NCI-H1048 (cell line): ENCODE measurements at places on chromosomes 3 and 15.
A peak's percentile ranks its signal among the peaks of the same experiment; 100 is the strongest.

- no peak for DNase-seq
Measured at GRCh38 chr3:150202711-150203110, 205.4 kb upstream of the TSC22D2 start.

- DNase-seq, result no peak
Measured at GRCh38 chr15:64931381-64931780, 19.7 kb downstream of the ANKDD1A start.

DNA sequence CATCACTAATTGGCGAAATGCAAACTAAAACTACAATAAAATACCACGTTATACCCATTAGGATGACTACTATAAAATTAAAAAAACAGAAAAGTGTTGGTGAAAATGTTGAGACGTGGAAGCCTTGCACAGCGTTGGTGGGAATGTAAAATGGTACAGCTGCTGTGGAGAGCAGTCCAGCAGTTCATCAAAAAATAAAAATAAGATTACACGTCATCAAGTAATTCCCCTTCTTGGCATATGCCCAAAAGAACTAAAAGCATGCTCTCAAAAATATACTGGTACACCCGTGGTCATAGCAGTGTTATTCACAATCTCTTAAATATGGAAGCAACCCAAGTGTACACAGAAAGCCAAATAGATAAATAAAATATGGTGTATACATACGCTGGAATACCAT lies 71.8 kb upstream of the NDN start:
- no peak for DNase-seq

DNA sequence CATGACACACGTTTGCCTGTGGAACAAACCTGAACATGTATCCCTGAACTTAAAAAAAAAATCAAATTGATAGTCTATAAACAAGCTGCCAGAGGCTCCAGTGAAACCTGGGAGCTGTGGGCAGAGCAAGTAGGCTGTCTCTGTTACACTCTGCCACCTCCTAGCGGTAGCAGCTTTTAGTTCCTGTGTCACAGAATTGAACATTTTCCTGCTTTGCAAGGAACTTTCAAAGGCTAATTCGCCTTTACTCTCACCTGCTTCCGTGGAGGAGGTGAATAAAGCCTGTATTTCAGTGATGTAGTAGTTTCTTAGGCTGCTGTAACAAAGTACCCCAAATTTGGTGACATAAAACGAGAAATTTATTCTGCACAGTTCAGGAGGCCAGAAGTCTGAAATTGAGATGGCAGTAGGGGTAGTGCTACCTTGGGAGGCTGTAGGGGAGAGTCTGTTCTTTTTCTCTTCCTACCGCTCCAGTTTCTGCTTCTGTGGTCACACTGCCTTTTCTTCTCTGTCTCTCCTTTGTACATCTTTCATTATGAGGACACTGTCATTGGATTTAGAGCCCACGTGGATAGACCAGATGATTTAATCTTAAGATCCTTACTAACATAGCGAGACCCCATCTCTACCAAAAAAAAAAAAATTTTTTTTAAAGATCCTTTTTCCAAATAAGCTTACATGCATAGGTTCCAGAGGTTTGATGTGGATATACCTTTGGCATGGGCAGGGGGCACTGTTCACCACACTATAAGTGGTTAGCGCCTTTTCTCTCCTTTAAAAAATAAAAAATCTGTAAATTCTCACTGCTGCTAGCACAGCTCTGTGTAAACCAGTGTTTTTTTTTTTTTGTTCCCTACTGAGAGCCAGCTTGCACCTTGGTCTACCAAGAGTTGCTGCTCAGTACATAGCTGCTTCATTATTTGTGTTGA lies 25.3 kb downstream of the FBXO22 start:
- DNase-seq, result peak; percentile 14

- no peak for DNase-seq
Measured at GRCh38 chr15:41599061-41599460, 40.0 kb downstream of the TYRO3 start.

DNA sequence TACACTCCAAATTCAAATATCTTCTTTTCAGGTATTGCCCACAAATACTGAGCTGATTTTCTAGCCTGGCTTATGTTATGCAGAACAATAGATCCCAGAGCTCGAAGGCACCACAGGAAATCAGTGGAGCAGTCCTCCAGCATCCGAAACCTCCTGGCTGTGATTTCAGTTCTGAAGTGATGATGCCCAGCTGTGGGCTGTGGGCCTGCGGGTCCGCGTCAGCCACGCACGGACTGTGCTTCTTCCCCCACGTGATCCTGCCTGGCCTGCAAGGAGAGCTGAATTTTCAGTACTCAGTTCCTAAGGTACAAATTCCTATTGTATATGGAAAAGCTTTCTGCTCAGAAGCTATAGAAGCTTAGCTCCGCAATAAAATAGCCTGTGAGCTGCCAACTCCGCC lies 96.2 kb downstream of the OCA2 start:
- no peak for DNase-seq

- no peak for DNase-seq
Measured at GRCh38 chr3:48502728-48503168, 1.2 kb downstream of the SHISA5 start.

DNA sequence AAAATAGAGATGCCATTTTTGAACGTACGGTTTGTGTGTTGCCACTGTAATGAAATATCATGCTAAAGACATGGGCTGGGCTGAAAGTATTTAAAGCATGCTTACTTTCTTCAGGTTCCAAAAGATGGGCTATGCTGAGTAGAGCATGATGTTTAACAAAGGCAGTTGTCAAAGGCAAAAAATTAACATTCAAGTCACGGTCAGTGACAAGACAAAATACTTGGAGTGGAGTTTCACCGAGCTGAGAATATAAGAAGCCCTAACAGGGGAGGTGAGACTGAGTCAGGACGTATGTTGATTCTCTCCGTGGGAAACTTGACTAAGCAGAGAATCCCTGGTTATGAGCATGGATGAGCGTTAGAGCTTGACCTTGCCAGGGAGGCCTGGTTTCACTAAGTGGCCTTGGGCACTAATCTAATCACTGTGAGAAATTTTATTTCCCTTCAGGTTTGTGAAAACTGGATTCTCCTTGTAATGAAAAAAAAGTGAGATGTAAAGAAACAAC lies 218.2 kb upstream of the ADAMTS9 start:
- DNase-seq, result no peak

GRCh38 chr3:24773798-24774197 lies 279.1 kb upstream of the THRB start:
- DNase-seq, result peak; percentile 48

GRCh38 chr3:54443561-54444161 lies 321.3 kb downstream of the CACNA2D3 start:
- no peak for DNase-seq

- DNase-seq, result no peak
Measured at GRCh38 chr15:67897646-67898339, 57.9 kb upstream of the RNU6-1 start.

DNA sequence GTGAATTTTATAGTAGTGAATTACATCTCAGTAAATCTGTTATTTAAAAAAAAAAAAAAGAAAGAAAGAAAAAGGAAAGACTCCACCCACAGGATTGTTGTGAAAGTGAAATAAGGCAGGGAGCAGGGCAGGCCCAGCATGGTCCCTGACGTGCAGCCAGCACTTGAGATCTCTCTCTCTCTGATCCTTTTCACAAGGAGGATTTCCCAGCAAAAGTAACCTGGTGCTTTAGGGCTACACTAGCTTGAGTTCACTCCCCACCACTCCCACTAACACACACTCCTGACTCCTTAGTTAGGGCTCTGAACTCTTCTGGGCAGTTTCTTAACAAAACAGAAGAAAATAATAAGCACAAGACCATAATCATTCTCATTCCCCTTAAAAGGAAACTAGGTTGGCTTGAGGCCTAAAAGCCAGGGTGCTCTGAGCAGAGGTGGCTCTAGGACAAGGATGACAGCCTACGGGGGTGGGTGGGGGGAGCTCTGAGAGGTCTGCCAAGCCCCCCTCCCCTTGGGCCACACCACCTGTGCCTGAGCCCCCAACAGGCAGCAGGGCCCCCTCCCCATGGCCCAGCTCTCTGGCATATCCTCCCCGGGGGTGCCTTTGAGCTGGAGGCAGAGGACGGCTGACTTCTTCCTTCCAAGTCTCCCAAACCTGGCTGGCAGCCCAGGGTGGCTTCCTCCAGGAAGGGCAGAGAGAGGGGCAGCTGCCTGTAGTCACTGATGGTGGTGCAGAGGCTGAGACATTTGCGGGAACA lies 856 bp downstream of the TMEM40 start:
- no peak for DNase-seq

DNA sequence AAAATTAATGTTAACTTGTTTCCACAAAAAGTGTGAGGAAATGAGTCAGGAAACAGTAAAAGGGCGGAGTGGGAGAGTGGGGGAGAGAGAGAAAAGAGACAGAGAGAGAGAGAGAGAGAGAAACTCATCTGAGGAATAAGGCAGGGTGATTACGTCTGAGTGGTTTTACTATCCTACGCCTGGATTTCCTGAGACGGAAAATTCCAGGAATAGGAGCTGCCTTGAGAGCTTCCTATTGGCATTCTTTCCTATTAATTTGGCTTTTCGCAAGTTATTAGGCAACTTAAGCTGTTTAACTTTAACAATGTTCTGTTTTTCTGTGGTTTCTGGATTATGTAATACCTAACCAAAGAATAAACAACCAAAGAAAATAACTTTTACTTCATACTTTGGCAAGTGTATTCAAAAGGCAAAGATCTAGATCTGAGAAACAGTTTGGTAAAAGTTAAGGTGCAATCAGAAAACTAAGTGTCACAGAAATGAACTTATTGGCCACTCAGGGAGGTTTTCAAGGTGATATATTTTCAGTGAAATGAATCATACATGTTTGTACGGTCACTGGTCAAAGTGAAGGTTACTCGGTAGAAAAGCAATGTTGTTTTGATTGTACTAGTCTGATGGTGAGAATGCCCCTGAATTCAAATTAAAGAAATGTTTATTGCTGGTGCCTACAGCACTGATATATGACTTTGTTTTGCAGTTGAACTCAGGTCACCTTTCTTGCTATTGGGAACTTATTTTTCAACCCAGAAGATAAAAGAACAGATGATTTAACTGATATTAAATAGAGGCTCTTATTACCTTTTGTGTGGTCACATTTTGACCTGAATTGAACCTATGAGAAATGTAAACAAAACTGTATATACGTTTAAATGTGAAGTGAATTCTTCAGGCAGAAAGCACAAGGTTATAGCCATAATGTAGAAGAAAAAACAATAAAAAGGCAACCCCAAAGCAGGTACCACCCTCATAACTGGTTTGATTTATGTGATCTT lies 39.9 kb upstream of the TNFSF10 start:
- DNase-seq, result no peak

DNA sequence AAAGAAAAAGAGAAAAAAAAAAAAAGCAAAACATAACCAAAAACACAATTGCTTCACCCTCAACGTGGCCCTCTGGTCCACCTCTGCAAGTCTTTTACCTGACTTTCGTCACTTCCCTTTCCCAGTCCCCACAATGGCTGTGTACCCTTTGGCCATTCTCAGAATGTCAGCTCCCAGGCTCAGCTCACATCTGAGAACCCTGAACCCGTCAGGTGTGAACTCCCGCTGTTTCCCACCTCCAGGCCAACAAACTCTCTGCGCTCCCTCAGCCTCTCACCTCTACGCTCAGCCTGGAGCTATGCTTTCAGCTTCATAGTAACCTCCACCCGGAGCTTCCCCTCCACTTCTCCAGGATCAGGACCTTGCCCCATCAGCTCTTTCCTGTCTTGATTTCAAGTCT lies 23.6 kb downstream of the ZSCAN2 start:
- DNase-seq, result no peak

DNA sequence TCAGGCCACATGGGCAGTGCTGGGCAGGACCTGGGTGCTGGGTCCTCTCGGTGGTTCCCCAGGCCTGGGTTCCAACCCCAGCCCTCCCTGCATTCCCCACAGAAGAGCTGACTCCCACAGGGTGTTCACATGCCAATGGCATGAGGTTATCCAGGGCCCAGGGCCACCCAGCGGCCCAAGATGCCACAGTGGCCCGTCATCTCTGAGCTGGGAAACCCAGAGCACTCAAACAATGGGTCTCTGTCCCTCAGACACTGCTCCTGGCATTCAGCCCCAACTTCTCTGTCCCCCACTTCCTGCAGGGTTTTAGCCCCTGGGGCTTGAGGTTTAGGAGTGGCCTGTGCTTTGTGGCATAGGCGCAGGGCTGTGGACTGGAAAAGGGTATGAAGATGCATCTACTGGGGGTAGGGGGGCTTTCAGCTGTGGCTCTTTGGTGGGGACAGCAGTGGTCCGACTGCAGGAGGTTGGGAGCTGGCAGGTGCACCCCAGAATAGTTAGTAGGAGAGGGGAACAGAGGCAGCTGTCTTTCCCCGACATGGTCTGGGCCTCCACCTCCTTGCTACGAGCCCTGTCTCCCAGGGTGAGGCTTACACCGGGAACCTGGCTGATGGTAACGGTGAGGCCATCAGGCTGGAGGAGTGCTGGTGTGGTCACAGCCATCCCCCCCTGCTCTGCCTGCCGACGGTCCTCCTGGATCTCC lies 1.7 kb downstream of the CCDC9B start:
- no peak for DNase-seq

- DNase-seq, result no peak
Measured at GRCh38 chr3:131591394-131592014, 88.7 kb upstream of the MRPL3 start.

GRCh38 chr3:195441992-195442572 lies 738 bp downstream of the ACAP2 start:
- no peak for DNase-seq

- DNase-seq, result no peak
Measured at GRCh38 chr15:80641384-80641783, 53.7 kb upstream of the ABHD17C start.

GRCh38 chr15:57462381-57462780 lies 86.1 kb downstream of the CGNL1 start:
- DNase-seq, result no peak

- no peak for DNase-seq
Measured at GRCh38 chr15:99481951-99482230, 83.9 kb upstream of the MEF2A start.
